Right renal cortex interstitium (tissue), 3 donors: ENCODE measurements at places on chromosomes 6 and 20.

GRCh38 chr6:40341726-40342125 is 245.4 kb downstream of the LRFN2 start:
- DNase-seq, result no peak

DNA sequence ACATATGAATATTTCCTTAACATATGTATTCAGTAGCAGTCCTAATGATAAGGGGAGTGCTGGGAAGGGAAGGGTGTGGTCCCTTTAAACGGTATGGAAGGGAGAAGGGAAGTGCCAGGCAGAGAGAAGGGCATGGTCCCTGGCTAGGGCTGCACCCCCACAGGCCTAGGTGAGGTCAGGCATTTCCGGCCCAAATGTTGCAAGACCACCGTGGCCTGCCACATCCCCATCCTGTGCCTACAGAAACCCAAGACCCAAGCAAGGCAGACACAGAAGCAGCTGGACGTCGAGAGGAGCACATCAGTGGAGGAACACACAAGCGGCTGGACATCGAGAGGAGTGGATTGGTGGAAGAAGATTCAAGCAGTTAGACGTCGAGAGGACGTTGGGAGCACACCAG is 5.9 kb downstream of the RRAGD start:
- no peak for DNase-seq

- DNase-seq, result no peak
Observed at GRCh38 chr20:709423-709822, 33.8 kb upstream of the SCRT2 start.

DNA sequence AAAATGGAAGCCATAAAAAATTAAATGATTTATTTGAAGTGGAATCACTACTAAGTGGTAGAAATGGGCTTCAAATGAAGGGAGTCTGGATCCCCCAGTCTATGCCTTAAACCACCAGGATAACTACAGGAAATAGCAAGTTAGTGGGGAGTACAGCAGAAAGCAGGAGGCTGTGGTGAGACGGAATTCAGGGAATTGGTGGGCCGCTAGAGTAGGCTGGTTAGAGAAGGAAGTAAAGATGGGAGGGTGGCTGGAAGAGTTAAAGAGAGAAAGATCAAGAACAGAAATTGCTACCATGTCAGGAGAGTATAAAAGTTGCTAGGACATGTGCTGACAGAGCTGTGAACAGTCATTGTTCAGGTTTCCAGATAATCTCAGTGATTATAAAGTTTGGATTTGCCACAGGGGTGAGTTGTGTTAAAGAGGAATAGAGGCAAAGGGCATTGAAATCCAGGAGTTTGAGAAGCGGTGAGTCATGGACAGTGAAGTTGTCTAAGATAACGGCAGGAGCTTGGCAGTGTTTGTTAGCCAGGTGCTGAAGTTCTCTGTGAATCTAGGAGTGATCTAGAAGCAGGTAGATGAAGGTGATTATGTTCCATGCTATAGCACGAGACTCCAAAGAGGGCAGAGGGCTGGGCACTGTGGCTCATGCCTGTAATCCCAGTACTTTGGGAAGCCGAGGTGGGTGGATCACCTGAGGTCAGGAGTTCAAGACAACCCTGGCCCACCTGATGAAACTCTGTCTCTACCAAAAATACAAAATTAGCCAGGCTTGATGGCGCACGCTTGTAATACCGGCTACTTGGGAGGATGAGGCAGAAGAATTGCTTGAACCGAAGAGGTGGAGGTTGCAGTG is 13.7 kb upstream of the HINT3 start:
- DNase-seq, result no peak

DNA sequence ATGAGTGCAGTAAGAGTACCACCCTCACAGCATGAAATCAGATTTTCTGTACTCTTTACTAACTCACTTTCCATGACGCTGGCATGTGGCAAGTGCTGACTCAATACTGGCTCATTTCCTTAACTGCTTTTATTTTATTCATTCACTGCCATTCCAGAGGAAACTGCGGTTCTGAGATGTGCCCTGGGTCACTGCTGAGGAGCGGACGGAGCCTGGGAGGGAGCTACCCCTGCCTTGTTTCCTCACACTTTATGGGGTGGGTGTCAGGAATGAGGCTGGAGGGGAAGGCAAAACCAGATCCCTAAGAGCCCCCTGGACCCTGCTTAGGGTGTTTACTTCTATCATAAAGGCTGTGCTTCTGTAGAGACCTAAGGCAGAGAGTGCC is 14.4 kb downstream of the NT5E start:
- DNase-seq, result no peak

DNA sequence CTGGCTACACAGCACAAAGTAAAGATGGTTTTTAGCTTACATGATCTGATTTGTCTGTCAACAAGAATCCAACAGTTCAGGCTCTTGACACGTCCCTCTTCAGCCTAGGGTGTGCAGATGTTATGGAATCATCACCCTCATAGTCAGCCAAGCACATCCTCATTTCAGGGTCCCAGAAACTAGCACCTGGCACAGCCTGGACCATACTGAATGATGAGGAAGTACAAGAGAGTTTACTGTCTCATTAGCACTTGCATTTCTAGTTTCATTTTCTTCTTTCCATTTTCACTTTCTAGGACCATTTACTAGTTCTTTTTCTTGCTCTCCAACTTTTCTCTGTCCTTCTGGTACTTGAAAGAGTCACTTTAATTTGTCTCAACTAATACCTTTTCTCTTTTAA is 6.5 kb downstream of the RIPOR2 start:
- no peak for DNase-seq

GRCh38 chr6:18121580-18122127 is 823 bp downstream of the NHLRC1 start:
- no peak for DNase-seq

DNA sequence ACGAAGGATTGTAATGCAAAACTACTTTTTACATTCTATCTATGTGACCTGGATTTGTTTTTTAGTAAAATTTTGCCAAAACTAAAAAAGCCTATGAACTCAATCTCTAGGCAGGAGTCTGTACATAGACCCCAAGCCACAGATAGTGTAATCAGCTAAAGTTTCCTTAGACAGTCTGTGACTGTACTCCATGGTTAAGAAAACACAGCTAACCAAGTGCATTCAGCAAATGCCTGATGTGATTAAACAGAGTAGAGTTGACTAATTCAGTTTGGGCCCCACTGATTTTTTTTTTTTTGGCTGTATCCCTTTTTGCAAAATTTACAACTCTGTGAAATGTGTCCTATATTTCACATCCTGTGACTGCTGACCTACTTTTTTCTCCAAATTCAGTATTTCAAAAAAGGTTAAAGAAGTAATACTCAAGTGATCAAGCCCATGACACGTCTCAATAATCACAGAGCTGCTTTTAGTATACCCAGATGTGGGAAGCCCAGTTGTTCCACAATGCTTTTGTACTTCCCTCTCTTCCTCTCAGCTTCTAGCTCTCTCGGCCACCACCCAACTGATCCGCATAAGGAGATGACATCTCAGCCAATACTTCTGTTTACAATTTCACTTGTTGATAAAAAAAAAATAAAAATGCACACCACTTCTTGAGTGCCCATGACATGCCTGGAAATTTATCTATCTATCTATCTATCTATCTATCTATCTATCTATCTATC is 108.8 kb upstream of the TBX18 start:
- no peak for DNase-seq

GRCh38 chr20:62632575-62633090 is 9.7 kb upstream of the SLCO4A1 start:
- DNase-seq, result no peak

GRCh38 chr6:133957780-133958242 is 4.8 kb downstream of the TBPL1 start:
- no peak for DNase-seq

DNA sequence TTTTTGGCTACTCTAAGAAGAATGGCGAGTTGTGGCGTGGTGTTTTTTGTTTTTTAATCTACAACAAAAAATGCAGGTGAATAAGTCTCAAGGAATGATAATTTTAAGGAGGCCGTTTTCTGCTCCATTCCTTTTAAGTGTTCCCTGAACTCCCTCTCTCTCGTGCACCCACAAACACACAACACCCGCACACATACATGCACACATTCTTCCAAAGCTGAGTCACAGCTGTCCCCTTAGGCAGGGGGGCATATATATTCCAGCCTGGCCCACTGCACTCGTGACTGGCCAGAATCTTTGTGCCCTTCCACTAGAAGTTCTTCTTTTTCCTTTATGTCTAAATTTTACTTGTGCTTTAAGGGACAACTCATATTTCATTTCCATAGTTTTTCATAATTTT is 405.7 kb downstream of the LMBRD1 start:
- DNase-seq, result no peak

- DNase-seq, result no peak
Observed at GRCh38 chr6:11621119-11621518, 83.6 kb downstream of the TMEM170B start.

DNA sequence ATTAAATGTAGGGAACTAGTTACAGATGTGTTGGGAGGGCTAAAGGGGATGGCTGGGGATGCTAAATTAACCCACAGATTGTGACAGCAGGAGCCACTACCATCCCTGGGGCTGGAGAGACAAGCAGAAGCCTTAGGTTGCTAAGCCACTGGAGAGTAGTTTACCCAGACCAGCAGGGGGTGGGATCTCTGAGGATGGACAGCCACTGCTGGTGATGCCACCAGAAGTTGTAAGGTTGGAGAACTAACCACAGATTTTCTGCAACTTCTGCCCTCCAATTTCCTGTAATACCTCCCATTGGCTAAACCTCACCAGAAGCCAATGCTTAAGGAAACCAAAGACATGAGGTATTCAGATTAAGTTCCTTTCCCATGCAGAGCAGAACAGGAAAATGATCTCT is 139.6 kb upstream of the NOX3 start:
- no peak for DNase-seq

DNA sequence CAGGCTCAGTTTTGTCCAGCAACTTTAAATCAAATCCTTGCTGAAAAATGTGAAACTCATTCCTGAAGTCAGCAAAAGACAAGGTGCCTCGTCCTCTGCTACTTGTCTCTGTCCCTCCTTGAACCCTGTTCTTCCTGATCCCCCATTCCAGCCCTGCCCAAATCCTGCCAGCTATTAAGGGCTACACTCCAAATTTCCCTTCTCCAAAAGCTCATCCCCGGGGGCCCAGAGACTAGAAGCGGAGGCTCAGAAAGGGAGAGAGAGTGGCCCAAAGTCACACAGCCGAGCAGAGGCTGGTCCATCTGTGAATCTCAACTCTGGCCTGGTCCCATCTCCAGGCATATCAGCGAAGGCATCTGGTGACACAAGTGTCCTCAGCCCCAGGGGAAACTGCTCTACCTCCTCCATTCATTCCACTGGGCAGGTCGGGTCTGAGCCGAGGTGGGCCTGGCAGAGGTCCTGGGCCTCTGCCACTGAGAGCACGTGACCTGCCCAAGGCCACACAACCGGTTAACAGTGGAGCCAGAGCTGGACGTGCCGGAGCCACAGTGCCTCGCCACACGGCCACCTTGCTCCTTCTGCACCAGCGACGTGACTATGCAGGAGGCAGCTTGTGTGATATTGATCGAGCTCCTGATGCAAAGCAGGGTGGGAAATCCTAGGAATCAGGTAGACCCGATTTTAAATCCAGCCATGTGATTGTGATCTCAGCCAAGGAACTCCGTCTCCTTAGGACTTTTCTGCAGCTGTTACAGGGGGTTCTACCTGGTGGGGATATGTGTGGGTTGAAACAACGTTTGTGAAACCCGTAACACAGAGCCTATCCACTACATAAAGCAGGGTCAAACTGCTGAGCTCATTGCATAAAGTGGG is 28.6 kb downstream of the NOL4L start:
- no peak for DNase-seq

- DNase-seq, result no peak
Observed at GRCh38 chr20:47558295-47559066, 56.8 kb downstream of the NCOA3 start.

DNA sequence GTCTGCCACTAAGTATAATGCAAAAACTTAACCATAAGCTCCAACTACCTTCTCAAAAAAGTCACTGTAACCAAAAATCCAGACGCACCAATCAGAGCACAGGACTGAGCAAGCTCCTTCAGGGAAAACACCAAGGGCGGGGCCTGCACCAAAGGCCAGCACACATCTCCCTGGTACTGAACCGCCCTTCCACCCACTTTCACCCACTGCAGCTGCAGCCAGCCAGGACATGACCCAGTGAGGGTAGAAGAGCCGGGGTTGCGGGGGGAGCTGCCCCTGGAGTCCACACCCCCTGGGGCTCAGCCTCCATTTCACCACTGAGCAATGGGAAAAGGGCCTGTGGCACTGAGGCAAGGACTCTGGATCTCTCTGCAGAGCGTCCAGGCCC is 54.3 kb downstream of the TAF4 start:
- no peak for DNase-seq

DNA sequence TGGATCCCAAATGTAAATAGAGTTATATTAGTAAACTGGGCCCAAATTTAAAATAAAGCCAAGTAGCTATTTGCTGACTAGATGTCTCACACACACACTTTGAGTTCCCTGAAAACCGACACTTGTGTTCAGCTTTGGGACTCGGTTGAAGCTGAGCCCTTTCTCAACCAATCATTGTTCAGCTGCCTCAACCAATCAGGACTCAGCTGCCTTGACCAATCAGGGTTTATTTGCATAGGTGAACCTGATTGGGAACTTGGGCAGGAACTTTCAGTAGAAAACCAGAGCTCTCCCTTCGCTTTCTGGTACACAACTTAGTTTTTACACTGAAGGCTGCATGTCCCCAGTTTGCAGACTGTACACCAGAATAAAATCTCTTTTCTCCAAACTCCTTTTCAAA is 301.7 kb downstream of the FOXA2 start:
- no peak for DNase-seq

GRCh38 chr6:152502421-152503188 is 134.6 kb downstream of the SYNE1 start:
- no peak for DNase-seq

- no peak for DNase-seq
Observed at GRCh38 chr6:63553208-63553607, 19.1 kb upstream of the LOC128125822 start.

DNA sequence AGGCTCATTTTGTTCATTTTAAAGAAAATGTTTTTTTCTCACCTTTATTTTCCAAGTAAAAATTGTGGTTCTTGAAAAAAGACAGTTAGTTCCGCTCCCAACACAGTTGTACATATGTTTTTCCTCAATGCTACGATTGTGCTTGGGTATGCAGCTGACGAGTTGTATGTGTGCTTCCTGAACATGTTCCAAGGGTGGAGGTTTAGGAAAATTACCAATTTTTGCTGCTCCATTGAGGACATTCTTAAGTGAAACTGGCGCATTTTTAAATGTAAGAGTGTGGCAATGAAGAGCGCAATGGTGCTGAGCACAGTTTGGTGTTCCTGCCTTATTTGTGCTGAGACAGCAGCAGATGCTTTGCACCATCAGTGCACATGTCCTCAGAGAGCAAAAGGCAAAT is 70.3 kb upstream of the CLDN20 start:
- no peak for DNase-seq

GRCh38 chr6:116492331-116493067 is 18.9 kb upstream of the CALHM5 start:
- DNase-seq, result no peak

- DNase-seq, result no peak
Observed at GRCh38 chr20:59729506-59729905, 125.2 kb downstream of the PHACTR3 start.

- no peak for DNase-seq
Observed at GRCh38 chr6:126640356-126640755, 300.4 kb downstream of the CENPW start.

DNA sequence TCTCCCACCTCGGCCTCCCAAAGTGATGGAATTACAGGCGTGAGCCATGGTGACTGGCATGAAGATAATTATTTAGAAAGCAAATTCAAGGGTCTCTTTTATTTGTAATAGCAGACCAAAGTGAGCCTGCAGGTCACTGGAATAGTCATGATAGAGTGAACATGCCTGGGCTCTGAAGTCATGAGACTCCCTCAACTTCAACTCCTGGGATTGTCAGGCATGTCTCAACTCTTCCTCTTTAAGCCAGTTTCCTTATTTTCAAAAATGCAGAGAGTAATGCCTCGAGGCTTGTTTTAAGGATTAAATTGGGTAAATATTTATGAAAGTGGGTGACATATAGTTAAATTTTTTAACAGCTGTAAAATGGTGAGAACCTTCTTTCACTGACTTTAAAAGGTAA is 22.7 kb upstream of the HECA start:
- DNase-seq, result no peak
